NCI-H1694 treated with DMSO at 0.1 percent for 48 hours (cell line): ENCODE measurements at places on chromosomes 12 and 14.
A peak's percentile ranks its signal among the peaks of the same experiment; 100 is the strongest.

DNA sequence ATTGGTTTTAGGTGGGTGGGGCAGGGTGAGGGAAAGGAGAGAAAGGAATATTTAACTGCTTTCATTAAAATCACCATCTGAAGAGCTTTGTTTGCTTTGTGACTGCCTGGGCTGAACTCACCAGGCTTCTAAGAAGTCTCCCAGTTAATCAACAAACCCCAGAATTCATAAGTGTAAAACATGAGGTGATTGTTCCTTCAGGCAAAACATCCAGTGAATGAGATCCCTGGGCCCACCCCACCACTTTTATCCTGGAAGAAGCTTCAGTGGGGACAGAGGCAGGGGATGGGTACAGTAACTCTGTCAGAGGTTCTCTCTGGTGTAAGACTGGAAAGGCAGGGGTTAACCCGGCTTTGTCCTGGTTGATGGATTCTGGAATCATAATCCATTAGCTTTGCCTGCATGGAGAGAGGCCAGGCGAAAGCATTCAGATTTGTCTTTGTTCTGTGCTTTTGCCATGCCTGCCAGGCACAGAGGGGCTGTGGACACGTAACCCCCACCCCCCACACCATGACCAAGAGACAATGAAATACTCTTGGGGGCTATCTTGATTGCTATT lies 16.7 kb downstream of the PDE1B start:
- no peak for DNase-seq

DNA sequence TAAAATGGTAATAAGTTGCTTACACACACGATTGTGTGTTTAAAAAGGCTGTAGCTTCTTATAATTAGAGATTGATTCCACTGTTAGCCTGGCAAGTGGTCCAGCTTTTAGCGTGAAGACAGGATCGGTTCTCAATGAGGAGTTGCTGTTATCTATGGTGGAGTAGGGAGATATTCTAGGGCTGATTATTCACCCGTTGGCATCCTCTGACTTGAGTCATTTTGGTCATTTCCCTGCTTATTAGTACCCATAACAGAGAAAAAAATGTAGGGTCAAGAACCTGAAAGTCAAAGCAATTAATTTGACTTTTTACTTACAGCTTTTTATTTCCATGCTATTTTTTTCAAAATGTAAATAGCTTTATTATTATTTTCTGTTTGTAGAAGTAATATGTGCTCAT lies 76.0 kb downstream of the KCNK13 start:
- DNase-seq, result no peak

- peak; percentile 17 for DNase-seq
Measured at GRCh38 chr12:103884316-103884715, 43.3 kb upstream of the NT5DC3 start.

- DNase-seq, result peak; percentile 35
Measured at GRCh38 chr12:21989819-21990412, 48.7 kb upstream of the ABCC9 start.

DNA sequence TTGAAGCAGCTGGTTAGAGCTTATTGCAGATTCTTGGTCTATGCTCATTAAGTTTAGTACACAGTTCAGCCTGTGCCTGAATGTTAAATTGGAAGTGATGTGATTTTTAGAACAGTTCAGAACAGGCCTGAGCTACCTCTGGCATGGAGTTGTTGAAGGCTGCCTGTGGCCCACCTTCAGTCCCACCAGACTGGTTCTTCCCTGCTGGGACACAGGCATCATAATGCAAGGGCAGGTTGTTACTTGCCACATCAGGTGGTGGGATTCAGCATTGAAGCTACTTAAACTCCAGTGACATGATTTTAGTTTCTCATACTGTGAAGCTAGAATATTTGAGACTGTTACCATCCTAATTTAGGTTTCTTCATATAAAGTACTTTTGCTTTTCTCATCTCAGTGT lies 49.4 kb downstream of the PROX2 start:
- DNase-seq, result no peak

DNA sequence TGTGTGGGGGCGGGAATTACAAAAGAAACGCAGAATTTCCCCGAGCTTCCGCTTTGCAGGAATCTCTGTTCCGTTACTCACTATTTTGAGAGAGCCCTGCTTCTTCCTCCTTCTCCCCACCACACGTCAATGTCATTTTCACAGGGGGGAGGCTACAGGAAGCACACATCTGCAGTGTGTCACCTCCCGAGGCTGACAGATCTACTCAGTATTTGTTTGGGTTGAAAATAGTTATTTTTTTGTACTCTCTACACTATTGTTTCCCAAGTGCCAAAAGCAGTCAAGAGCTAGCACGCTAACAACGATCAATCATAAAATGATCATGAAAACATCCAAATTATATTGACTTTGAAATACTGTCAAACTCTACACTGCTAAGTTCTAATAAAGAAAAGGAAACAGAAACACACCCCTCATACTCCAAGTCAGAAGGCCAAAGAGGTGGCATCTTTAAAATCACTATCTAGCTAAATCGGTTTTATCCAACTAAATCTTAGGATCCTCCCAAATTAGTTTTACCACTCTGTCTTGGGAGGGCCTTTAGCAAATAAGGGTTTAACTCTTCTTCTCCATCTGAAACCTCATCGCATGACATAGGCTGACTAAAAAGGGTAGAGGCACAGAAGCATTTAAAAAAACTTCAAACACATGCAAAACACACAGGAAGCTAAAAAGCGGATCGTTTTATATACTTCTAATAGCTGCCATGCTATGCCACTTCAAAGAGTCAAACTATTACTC lies 51.8 kb downstream of the FOXN3 start:
- no peak for DNase-seq
